ENCODE measurements at places on chromosomes 6 and 20. TPM values are rescaled to one million over a fixed set of nuclear protein-coding genes. Genes with fewer than 3 reads are reported as not detected.

The ADISSP gene
- 17.5 TPM for total RNA-seq

The TFAP2D gene
- total RNA-seq: 0.46 TPM

The C20orf173 gene
- total RNA-seq: not detected

The PACRG gene
- 0.20 TPM for total RNA-seq

The GTSF1L gene
- not detected for total RNA-seq

The ACOT8 gene
- 32.1 TPM for total RNA-seq

The ZNF343 gene
- 15.3 TPM for total RNA-seq

The CST4 gene
- total RNA-seq: 0.33 TPM

The CLVS2 gene
- total RNA-seq: not detected

The FANCE gene
- 4.5 TPM for total RNA-seq

The CSE1L gene
- 57.2 TPM for total RNA-seq

The E2F1 gene
- 4.3 TPM for total RNA-seq

The TRIM40 gene
- not detected for total RNA-seq

The PLA2G7 gene
- total RNA-seq: not detected

The OR2B6 gene
- 0.07 TPM for total RNA-seq

The L3MBTL1 gene
- 5.7 TPM for total RNA-seq

The DNMT3B gene
- 2.2 TPM for total RNA-seq

The OR2J3 gene
- total RNA-seq: not detected
